ENCODE measurements at places on chromosomes 4 and X. TPM values are rescaled to one million over a fixed set of nuclear protein-coding genes. Genes with fewer than 3 reads are reported as not detected.

The PDZD4 gene
- 343 TPM for polyA plus RNA-seq

The XG gene
- 0.42 TPM for polyA plus RNA-seq

The PTTG2 gene
- not detected for polyA plus RNA-seq

The CD38 gene
- polyA plus RNA-seq = not detected

The GDPD2 gene
- 0.84 TPM for polyA plus RNA-seq

The SRPX2 gene
- polyA plus RNA-seq = 0.59 TPM

The SPANXA1 gene
- not detected for polyA plus RNA-seq

The LINC00632 gene
- 13.8 TPM for polyA plus RNA-seq

The STPG2 gene
- polyA plus RNA-seq = not detected

The ALB gene
- 3.4 TPM for polyA plus RNA-seq

The TCEAL9 gene
- polyA plus RNA-seq = 102 TPM

The AFM gene
- not detected for polyA plus RNA-seq

The CCSER1 gene
- polyA plus RNA-seq = 23.6 TPM

The EFHC2 gene
- 0.22 TPM for polyA plus RNA-seq

The CT45A2 gene
- not detected for polyA plus RNA-seq

The C1QTNF7 gene
- polyA plus RNA-seq = not detected

The WDR13 gene
- 217 TPM for polyA plus RNA-seq

The TGIF2LX gene
- polyA plus RNA-seq = not detected

The ODAPH gene
- 2.5 TPM for polyA plus RNA-seq

The NPY1R gene
- polyA plus RNA-seq = 19.8 TPM

The PRKG2 gene
- polyA plus RNA-seq = 0.16 TPM

The AFP gene
- 0.14 TPM for polyA plus RNA-seq

The HCCS gene
- 17.6 TPM for polyA plus RNA-seq

The HSFX4 gene
- polyA plus RNA-seq = not detected

The ARHGAP6 gene
- 0.40 TPM for polyA plus RNA-seq

The FABP2 gene
- not detected for polyA plus RNA-seq

The HTR2C gene
- 8.6 TPM for polyA plus RNA-seq

The HELQ gene
- polyA plus RNA-seq = 18.0 TPM

The MGARP gene
- 1.9 TPM for polyA plus RNA-seq

The SPARCL1 gene
- not detected for polyA plus RNA-seq

The XPNPEP2 gene
- not detected for polyA plus RNA-seq

All from neural cell (in vitro differentiated cells).